IPS-NIHi11 (cell line): ENCODE measurements at places on chromosomes 2 and 18.

- no peak for DNase-seq
Measured at GRCh38 chr2:181458871-181459270, 1.7 kb downstream of the ITGA4 start.

DNA sequence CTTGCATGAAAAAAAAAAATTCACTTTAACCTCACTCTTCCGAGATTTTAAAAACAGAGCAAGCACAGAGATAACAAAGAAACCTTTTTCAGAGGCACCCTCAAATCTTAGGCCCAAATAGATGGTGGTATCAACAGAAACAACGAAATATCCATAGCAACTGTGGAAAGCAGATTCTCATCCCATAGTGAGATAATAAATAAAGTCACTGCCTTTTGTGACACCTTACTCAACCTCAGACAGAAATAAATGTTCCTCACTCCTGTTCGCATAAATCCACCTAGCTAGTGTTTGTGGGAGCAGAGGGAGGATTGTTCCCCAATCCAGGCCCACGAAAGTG is 60.9 kb upstream of the RTN4 start:
- no peak for DNase-seq

DNA sequence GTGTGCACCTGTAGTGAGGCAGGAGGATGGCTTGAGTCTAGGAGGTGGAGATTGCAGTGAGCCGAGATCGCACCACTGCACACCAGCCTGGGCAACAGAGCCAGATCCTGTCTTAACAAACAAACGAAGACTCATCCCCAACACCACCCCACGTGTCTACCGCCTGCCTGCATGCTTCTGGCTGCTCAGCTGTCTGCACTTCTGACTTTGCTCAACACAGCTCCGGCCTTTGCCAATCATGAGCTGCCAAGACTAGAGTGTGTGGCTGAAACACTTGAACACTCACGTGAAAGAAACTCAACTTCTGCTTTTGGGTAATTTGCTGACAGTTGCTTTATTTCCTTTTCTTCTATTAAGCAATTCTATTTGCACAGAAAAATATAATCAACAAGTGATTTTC is 32.1 kb upstream of the SP3 start:
- no peak for DNase-seq

DNA sequence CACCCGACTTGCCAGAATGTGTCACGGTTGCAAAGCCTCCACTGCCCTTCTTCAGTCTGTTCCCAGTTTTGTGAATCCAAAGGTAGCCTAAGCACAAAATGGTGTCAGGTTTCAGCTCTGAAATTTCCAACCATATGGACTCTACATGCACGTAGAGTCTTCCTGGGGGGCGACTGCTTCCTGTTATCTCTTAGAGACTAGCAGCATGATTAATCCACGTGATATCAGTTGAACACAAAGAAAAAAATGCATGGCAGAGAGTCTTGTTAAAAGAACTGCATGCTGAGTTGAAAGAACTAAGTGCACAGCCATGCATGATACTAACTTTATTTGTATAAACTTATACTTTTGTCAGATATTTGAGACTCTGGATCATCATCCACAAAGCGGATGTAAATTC is 404.4 kb downstream of the SOCS6 start:
- no peak for DNase-seq

- DNase-seq: no peak
Measured at GRCh38 chr2:127563458-127564428, 28.3 kb downstream of the MYO7B start.

DNA sequence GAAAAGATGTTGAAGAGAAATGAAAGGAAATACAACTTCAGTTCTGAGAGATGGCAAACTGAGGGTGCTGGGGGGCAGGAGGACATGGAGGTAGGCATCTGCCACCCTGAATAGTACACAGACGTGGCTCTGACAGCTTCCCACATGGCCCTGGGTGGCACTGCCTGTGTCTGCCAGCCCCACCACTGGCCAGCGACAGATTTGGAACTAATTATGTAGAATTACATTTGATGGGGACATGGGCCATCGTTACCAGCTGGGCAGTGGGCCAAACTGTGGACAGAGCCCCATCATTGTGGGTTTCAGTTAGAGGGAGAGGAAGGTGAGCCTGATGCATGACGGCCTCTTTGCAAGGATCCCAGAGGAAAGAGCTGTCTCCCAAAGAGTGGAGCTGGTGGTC is 216.0 kb upstream of the HAAO start:
- DNase-seq: no peak

DNA sequence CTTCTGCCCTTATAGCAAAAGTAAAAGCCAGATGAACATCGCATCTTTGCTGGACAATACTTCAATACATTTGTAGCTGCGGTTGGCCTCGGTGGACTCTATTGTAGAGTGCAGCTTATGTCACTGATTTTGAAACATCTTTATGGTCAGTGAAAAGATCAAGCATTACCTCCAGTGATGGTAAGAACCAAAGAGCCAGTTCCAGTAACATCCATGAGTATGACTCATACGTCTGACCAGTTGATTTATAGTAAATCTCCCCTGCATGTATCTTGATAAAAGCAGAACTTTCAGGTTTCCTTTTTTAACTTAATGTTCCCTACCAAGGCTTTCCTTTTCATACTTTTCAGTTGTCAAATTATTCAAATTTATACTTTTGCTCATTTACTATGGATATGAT is 119.2 kb upstream of the HNRNPA3 start:
- DNase-seq: no peak

GRCh38 chr2:232623768-232624765 is 9.3 kb upstream of the EFHD1 start:
- DNase-seq: no peak

DNA sequence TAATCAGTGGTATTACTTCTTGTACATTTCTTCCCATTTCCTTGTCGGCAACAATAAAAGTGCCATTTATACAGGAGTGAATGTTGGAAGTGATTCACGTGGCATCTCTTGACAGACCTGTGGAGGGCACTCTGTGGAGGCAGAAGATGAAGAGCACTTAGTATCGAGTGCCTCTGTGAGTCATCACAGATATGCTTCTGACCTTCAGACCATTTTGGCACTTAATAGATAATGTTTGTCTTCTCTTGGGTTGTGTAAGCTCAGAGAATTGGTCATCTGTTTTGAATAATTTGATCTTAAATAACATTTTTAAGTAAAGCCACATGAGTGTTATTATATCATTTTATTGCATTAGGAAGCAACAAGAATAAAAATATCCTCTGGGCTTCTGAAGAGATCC is 305.5 kb downstream of the PTPRM start:
- DNase-seq: no peak

DNA sequence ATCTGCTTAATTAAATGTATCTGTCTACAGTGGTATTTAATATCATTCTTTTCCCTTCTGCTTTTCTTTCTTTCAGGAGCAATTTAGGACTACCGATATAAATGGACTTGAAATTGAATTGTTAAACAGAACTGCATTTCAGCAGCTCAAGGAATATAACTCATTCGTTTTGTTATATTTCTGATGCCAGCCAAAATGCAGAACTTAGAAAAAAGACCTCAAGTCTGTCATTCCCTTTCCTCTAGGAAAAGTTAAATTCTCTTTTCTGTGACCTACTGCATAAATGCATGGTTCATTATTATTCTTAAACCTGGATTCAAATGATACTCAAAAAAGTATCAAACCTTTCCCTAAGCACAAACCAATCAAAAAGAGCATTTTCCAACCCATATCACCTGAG is 21.4 kb downstream of the FTCDNL1 start:
- DNase-seq: no peak

- DNase-seq: no peak
Measured at GRCh38 chr2:129199501-129199900, 780.0 kb upstream of the RAB6C start.

GRCh38 chr2:169286624-169287231 is 75.6 kb downstream of the LRP2 start:
- DNase-seq: no peak

DNA sequence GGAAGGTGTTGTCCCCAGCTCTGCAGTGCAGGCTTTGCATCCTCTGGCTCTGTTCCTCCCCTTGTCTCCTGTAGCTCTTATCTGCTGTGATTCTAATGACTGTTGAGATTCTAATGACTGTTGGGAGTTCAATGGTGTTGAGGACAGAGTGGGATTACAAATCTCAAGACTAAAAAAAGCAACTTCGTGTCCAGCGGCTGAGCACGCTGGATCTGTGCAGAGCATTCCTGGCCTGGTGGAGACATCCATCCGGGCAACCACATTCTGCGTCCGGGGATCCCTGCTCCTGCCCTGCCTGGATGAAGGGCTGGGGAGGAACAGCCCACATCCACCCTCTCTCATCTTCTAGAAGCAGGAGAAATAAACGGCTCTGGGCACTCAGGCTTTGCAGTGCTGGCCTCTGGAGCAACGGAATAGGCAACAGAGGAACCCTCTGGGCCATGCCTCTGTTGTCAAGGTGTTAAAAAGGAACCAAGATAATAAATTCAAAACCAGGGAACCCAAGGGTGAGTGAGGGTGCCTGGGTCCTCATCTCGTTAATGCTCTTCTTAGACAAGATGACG is 106.7 kb upstream of the ASB18 start:
- no peak for DNase-seq

DNA sequence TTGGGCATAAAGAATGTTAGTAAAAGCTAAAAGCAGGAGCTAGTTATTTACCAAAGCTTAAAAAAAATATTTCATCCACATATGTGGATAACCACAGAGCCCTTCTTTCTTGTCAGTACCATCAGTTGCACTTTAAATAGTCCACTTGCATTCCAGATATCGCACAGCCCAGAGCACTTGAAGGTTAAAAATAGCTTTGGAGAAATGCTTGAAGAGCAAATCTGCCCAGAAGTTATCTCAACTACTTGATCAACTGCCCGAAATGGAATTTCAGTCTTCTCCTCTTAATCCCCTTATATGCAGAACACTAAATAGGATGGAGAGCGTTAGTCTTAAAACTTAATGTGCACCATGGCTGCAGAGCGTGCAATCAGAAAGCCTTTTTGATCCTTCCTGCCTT is 148.3 kb downstream of the PLEKHA3 start:
- DNase-seq: no peak

GRCh38 chr2:72834596-72834995 is 8.8 kb upstream of the EXOC6B start:
- no peak for DNase-seq

DNA sequence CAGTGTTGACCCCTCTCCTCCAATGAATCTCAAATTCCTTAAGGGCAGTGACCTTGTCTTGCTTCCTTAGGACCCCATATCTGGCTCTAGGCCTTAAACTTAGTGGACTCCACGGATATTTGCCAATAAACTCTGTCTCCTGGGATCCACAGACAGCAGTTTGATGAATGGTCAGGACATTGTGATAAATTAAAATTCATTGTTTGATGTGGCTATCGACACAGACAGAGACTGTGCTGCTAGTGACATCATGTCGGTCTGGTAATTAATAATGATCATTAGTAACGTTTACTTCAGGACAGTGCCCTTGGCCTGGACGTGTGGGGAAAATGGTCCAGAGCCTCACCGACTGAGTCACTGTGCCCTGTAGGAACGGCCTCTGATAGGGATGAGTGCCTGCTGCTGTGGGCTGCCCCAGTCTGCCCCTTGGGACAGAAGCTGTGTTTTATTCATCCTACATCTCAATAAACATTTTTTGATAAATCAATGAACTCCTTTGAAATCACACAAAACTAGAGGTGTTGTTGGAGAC is 5.2 kb upstream of the SLC35F6 start:
- DNase-seq: no peak

DNA sequence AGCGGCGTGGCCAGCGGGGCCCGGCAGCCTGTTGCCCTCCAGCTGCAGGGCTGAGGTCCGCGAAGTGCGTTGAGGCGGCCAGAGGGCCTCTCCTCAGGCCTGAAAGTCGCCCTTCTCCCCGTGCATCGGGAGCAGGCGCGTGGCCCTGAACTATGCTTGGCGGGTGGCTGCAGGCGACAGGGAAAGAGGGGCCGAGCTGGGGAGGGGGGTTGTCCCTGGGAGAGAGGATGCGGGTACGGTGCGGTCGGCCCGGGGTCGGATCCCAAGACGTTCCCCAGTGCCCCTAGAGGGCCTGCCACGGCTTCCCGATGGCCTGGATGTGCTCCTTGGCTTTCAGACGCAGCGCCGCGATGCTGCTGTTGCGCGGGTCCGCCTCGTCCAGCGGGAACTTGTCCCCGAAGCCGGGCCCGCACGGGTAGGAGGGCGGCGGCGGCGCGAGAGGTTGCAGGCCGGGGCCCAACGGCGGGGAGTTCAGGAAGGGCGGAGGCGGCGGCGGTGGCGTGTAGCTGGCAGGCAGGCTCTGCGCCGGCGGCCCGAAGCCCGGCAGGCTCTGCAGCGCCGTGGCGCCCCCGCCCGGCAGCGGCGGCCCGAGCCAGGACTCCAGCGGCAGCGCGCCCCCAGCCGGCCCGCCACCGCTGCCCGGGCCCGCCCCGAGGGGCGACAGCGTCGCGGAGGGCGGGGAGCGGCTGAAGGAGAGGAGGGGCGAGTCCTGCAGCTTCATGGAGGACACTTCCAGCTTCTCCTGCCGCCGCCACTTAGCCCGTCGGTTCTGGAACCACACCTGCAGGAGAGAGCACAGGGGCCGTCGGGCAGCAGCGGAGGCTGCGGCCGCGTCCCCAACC is 4.3 kb downstream of the RAX start:
- peak; percentile 92 for DNase-seq

GRCh38 chr18:77177009-77177408 is 44.4 kb upstream of the MBP start:
- no peak for DNase-seq

DNA sequence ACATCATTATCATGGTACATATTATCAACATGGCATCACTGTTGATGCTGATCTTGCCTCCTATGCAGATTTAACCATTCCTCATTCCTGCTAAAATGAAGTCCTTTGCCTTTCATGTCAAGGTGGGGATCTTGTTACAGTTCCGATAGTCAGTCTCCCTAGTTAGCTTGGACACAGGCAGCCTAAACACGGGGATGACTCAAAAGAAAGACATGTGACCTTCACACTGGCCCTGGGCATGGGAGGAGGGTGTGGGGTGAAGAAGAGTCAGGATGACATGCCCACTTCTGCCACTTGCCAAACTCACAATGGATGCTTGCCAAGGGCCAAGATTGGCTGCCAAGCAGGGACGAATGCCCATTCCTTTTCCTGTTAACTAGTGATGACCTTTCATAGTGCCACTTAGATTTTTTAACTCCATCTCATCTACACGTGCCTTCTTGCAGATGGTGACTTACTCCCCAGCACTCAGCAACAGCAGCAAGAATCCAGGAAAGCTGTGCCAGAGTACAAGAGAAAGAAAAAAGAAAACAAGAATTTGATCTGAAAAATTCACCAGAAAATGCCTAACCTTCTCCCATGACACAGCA is 13.9 kb upstream of the SLC1A4 start:
- no peak for DNase-seq
